Renal cortical epithelial cell (primary cell): ENCODE measurements at places on chromosomes 13 and 19. TPM values are rescaled to one million over a fixed set of nuclear protein-coding genes. Genes with fewer than 3 reads are reported as not detected.

- no peak for DNase-seq
Observed at GRCh38 chr13:50124536-50125303, 109.5 kb downstream of the KCNRG start.

DNA sequence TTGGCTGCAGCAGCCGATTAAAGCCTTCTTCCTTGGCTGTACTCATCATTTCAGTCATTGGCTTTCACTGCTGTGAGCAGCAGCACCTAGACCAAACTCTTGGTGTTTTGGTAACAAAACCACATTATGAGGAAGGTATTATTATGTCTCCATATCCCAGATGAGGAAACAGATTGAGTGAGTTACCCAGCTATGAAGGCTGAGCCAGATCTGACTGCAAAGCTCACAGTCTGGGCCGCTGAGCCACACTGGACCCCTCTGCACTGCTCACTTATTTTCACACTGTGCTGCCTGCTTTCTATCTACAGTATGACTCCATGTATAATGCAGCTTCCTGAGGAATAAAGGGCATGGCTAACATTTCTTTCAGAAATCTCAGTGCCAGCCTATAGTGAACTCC is 24.5 kb downstream of the CRYL1 start:
- DNase-seq = no peak

GRCh38 chr13:98326291-98326690 is 149.2 kb upstream of the RNF113B start:
- no peak for DNase-seq

DNA sequence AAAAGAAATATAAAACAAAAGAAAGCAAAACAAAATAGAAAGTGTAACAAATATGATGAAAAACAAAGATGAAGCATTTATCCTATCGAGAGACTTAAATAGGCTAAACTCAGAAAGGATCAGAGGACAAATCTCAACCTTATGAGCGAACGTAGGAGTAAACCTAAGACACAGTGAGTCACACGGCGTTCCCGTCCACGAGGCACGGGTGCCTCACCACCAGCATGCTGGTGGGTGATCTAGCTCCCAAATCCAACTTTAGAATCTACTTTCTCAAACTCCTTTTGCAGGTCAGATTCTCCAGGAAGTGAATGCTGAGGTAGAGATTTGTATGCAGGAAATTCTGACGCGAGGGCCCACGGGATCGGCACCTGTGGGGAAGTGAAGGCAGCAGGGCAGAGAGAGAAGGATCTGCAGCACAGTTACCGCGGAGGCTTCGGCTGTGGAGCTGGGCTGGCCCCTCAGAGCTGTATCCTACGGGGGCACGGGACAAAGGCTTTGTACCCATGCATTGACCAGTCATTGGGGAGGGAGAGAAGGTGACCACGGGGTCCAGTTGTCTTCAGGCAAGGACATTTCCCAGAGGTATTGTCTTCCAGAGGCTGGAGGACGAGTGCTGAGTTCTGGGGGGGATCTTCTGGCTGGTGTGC is 7.5 kb upstream of the MIER2 start:
- DNase-seq = no peak

DNA sequence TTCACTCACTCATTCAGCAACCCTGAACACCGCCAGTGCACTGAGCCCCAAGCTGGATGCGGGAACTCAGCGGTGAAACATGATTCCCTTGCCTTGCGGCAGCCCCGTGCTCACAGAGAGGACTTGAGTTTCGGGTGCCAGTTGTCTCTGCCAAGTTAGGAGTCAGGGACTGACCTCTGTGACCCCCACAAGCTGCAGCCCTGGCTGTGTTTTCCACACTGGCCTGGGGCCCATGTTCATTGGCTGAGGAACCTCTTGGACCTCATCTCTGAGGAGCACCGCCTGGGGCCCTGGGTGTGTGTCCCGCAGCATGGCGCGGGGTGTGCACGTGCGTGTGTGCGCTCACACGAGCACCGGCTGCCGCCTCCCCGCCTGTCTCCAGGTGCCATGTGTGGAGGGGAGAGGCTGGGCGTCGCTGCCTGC is 31.0 kb downstream of the CAPN12 start:
- DNase-seq = no peak

DNA sequence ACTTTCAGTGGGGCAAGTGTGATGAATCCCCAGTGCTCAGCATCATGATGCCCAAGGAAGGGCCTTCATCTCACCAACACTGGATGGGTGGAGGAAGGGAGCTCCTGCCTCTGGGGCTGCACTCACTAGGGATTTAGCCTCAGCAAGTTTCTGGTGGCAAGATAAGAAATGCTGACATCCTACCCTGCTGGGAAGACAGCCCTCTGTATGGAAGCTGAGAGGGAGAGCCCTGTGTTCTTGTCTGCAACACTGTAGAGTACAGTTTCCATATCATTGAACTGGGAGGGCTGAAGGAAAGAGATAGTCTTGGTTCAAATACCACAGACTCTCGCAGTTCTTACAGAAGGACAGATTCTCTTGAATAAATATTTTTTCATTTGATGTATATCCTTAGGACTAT is 7.3 kb upstream of the ZNF460 start:
- no peak for DNase-seq

DNA sequence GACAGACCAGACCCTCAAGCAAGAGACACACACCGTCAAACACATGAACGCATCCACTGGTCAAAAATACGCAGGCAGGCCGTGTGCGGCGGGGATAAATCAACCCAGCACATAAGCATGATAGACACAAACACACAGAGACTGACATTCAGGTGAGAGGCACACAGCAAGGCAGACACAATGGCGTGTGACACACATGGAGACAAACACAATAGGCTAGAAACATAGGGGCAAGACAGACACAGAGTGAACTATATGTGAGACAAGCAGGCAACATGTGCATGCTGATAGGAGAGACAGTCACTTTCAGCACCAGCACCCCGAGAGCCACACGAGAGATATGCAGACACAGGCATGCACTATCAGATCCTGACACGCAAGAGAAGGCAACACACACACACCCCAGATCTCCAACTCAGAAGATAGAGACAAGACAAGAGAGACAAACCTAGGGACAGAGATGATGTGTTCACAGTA is 6.9 kb upstream of the JUNB start:
- no peak for DNase-seq

GRCh38 chr13:42997381-42997780 is 5.3 kb upstream of the EPSTI1 start:
- no peak for DNase-seq

DNA sequence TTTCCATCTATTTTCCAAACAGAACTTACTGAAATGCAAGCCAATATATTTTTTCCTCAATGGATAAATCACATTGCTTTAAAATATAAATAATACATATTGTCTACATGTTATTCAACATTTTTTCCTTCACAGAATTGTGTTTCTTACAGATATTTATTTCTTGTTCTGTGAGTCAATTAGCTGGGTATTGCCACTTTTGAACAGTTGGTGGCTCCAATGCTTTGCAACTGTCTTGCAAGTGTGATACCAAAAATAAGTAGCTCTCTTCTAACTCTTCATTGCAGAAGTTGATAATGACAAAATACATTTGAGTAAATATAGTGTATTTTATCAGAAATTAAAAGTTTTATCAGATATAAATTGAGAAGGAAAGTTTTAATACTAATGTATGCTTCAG is 17.1 kb upstream of the GPC5 start:
- peak; percentile 51 for DNase-seq

GRCh38 chr13:35704331-35704730 is 227.8 kb upstream of the MAB21L1 start:
- no peak for DNase-seq

DNA sequence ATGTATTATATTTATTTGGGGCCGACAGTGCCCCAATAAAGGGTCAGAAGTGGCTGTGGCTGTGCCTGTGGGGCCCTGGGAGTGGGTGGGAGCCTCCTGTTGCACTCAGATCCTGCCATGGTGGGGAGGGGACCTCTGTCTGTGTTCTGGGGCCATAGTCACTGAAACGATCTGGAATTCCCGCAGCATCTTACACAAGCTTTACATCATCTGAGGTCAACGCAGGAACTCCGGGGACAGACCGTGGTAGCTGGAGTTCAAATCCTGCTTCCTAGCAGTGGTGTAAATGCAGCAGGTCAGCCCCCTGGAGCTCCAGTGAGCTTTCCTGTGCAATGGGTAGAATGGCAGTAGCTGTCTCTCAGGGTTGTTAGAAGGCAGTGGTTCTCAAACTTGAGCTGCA is 3.9 kb upstream of the SCN1B start:
- DNase-seq = no peak

GRCh38 chr13:23462815-23463559 is 29.5 kb upstream of the SACS start:
- no peak for DNase-seq

DNA sequence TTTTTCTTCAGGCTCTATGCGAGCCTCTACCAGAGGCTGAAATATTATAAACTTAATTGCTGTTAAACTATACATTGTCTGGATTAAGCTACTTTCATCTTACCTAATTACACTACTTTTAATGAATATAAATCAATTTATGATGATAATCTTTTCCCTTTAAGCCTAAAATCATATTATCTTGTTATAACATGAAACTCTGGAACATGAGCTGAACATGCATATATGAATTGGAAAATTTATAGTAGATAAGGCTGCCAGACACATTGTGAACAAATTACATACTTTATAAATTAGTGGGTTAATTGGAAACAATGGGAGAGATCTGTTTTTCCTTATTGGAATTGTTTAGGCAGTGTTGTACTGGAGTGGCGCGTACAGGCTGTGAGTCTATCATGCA is 45.3 kb upstream of the ZDHHC20 start:
- no peak for DNase-seq

DNA sequence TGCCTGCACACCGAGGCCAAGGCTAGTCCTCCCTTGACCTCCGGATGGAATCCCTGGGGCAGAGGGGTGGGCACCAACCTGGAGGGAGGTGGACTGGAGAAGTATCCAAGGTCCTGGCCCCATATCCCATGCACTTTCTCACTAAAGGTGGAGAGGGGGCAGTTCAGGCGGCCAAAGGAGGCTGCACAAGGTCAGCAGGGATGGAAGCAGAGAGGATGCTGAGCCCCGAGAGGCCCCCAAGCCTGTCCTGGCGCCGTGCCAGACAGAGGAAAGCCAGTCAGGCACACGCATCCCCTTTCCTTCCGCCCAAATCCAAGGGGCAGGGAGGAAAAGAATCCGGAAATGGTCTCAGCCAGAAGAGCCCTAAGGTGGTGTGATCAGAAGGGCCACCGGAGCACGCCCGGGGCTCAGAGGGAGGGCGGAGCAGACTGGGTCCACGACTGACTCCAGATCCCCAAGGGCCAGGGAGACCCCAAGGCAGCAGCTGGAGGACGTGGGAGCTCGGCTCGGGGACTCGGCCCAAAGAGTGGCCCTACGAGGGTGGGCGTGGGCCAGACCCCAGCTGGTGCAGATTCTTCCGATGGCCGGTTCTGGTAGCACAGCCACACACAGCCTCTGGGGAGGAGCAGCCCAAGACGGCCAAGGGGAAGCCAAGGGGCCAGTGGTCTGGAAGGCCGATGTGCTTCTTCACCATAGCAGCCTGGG is 60.0 kb downstream of the MLLT1 start:
- DNase-seq = no peak

DNA sequence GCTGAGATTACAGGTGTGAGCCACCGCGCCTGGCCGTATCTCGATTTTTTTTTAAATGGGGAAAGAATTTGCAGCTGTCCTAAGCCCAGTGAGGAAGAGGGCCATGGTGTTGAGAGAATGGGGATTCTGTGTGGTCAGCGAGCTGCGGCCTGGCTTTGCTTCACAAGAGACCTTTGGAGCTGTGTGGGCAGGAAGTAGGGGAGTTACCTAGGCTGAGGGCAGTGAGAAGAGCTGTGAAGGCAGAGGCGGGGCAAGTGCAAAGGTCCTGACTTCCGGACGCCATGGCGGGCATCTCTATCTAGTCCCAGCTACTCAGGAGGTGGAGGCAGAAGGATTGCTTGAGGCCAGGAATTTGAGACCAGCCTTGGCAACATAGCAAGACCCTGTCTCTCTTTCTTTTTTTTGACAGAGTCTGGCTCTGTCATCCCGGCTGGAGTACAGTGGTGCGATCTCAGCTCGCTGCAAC is 4.9 kb downstream of the AP2A1 start:
- DNase-seq = peak; percentile 60

DNA sequence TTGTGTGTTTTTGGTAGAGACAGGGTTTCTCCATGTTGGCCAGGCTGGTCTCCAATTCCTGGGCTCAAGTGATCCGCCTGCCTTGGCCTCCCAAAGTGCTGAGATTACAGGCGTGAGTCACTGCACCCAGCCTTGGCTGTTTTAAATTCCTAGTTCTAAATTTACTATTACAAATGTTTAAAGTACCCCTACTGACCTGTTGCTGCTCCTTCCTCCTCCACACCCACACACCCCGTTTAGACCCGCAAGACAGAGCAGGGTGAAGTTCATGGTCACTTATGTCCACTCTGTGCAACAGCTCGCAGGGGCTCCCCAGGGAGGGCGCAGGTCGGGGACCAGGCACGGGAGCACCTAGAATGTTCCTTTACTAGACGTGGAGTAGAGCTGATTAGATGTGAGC is 28.7 kb downstream of the TMEM161A start:
- DNase-seq = no peak

DNA sequence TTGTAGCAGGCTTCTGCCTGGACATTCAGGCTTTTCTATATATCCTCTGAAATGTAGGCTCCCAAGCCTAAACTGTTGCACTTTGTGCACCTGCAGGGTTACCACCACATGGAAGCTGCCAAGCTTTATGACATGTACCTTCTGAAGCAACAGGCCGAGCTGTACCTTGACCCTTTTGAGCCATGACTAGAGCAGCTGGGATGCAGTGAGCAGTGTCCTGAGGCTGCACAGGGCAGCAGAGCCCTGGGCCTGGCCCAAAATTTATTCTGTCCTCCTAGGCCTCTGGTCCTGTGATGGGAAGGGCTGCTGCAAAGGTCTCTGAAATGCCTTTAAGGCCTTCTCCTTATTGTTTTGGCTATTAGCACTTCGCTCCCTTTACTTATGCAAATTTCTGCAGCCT is 23.5 kb upstream of the CD177 start:
- DNase-seq = no peak

GRCh38 chr13:99894105-99894839 is 77.3 kb downstream of the ZIC5 start:
- no peak for DNase-seq

DNA sequence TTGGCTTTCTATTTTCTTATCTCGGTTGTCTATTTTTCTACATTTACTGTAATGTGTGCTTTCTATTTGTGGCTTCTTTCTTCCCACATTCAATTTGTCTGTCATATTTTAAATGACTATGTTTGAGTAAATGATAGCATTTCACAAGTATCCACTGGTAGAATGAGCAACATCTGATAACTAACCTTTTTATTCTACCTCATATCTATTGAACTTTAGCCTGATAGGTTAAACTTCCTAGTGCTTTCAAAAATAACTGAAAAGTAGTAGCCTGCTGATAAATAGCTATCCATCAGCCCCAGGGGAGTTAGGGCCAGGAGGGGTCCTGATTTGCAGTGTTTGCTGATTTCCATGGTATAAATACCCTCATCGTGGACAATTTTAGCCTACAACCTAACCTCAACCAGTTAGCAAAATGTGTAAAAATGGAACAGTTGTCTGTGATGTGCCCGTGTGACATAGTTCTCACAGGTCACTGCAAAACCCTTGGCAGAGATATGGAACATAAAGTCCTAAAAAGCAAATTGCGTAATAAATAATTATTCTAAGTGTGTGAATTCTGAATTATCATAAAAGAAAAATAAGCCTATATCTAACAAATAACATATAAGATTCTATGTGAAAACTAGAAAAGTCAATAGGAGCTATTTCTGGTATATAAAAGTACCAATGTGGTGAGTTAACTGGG is 32.1 kb downstream of the KCTD12 start:
- DNase-seq = no peak

Gene ZNF729
- not detected in 2 replicates for total RNA-seq

Gene UPF1
- total RNA-seq = 42.2 and 106 TPM in 2 replicates

Gene KLK10
- 0.60 and 17.4 TPM in 2 replicates for total RNA-seq

Gene SLC25A42
- 1.2 and 4.5 TPM in 2 replicates for total RNA-seq

Gene TRPM4
- total RNA-seq = 15.3 and 30.4 TPM in 2 replicates
